ENCODE measurements at places on chromosomes 1 and 21. TPM values are rescaled to one million over a fixed set of nuclear protein-coding genes. Genes with fewer than 3 reads are reported as not detected.

The TFF2 gene
- not detected for polyA plus RNA-seq

The RIPPLY3 gene
- polyA plus RNA-seq: 0.17 TPM

The ARTN gene
- 1.1 TPM for polyA plus RNA-seq

The OPTC gene
- polyA plus RNA-seq: not detected

The ARHGEF16 gene
- polyA plus RNA-seq: 0.81 TPM

The TCP10L gene
- polyA plus RNA-seq: 1.6 TPM

The OR2T35 gene
- polyA plus RNA-seq: not detected

The OBSCN gene
- polyA plus RNA-seq: 556 TPM

The OR2T33 gene
- not detected for polyA plus RNA-seq

The PDZK1 gene
- 1.1 TPM for polyA plus RNA-seq

The CLCA1 gene
- not detected for polyA plus RNA-seq

The CCDC27 gene
- polyA plus RNA-seq: 0.14 TPM

The HES3 gene
- not detected for polyA plus RNA-seq

Data from hindlimb muscle (tissue), 1 donor.